ENCODE measurements at places on chromosomes 2 and 18. TPM values are rescaled to one million over a fixed set of nuclear protein-coding genes. Genes with fewer than 3 reads are reported as not detected.
A peak's percentile ranks its signal among the peaks of the same experiment; 100 is the strongest.

Gene KCNG3
- 0.06 TPM for total RNA-seq

Gene HOXD8
- total RNA-seq: not detected

Gene LIPG
- total RNA-seq: 120 TPM

DNA sequence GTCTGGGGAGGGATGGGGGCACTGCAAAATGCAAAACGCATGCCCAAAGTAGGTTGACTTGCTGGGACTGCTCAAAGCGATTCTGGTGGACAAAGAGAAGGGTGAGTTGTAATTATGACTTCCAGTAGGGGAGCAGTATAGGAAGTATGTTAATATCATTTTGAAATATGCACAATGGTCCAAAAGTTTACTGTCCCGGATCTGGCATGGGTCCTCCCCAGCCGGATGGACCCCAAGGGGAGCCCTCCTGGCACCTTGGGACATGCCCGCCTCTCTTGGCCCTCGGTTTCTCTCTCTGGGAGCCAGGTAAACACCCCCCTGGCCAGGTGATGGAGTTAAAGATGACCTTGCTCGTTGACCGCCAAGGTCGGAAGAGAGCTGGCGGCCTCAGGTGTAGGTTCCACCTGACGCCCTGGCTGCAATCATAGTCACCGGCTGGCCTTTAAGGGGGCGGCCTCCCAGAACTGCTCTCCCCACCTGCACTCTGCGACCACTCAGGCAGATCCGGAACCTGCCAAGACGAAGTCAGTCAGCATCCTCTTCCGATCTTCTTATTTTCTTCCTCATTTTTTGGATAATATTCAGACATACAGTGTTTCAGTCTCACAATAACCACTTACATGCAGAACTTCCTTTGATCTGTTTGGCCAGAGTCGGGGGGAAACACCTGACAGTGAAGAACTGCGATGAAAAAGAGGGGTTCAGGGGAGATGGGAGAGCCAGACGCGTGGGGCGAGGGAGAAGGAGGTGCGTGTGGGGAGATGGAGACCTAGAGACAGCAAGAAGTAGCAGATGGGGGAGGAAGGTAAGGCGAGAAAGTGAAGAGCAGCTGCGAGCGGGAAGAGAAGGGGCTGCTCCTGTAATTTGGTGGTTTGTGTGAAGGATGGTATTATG is 148.3 kb downstream of the MEIS1 start:
- no peak overlapping the region for H3K4me3 ChIP-seq
- no peaks in the 10 kb centered on the region for H3K4me1 ChIP-seq
- no peak for DNase-seq
- no peak overlapping the region for H3K27ac ChIP-seq
- peaks cover 18% of the 10 kb centered on the region for H3K27me3 ChIP-seq

- no peak overlapping the region for H3K4me3 ChIP-seq
- DNase-seq: no peak
- H3K4me1 ChIP-seq: no peaks in the 10 kb centered on the region
- no peaks in the 10 kb centered on the region for H3K27me3 ChIP-seq
Observed at GRCh38 chr2:148829618-148830017, 45.4 kb upstream of the KIF5C start.

GRCh38 chr2:40488927-40489677 is 37.2 kb upstream of the SLC8A1 start:
- H3K36me3 ChIP-seq: no peaks in the 10 kb centered on the region
- no peak for DNase-seq
- no peaks in the 10 kb centered on the region for H3K4me1 ChIP-seq

DNA sequence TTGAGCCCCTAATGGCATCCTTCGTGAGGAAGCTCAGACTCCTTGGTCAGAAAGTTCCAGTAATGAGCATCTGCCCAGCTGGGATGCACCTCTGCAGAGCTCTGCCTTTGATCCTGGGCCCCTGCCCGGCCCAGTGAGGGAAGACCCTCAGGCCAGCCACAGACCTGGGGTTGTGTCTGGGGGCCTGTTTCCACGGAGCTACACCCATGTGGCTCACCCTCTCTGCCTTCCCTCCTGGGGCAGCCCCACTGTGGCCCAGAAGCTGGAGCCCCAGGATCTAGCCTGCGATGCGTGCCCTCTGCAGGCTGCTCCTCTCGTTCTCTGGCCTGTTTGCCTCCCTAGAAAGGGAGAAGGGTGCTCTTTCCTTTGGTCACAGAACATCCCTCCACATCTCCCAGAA is 9.8 kb downstream of the KCNF1 start:
- H3K4me3 ChIP-seq: no peak overlapping the region
- no peak for DNase-seq
- H3K4me1 ChIP-seq: no peaks in the 10 kb centered on the region
- H3K27ac ChIP-seq: no peak overlapping the region

DNA sequence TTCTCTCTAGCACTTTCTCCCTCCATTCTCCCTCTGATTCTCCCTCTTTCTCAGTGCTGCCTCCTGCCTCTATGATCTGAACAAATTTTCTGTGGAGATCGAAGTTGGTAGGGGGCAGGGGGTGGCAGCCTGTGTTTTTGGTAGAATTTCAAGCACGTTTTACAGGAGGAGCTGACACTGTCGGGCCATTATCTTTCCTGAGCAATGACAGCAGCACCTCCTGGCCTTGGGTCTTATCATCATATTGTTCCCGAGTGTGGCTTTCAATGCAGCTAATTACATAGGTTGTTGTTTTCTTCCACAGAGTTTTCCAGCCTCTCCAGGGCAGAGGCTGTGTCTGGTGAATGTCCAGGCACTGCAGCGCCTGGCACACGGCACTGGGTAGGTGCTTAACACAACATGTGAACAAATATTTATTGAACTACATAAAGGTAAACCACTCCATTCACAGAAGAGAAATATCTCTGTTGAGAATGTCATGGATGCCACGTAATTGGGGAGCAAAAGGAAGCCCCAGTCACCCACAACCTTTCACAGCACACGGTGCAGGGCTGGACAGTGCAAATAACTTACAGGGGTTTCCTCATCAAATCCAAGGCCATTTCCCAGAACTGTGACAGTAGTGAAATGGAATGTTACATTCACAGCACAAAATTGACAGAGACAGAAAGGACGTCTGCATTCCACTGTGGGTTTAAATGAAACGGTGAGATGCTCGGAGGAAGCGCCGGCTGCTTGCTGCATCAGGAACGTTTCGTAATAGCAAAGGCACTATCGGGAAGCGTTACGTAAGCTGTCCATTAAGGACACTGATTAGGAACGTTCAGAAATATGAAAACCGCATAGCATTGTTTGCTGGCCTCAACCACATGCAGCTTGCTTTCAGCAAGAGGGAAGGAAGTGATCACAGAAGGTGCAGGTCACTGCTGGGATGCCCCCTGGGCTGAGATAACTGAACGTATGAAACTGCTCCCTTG is 6.5 kb upstream of the KCNG2 start:
- no peaks in the 10 kb centered on the region for H3K36me3 ChIP-seq
- no peaks in the 10 kb centered on the region for H3K4me1 ChIP-seq
- H3K27me3 ChIP-seq: no peaks in the 10 kb centered on the region
- no peak overlapping the region for H3K4me3 ChIP-seq
- DNase-seq: peak; percentile 61
- H3K27ac ChIP-seq: no peak overlapping the region
